ENCODE measurements at places on chromosomes 1 and 21.

DNA sequence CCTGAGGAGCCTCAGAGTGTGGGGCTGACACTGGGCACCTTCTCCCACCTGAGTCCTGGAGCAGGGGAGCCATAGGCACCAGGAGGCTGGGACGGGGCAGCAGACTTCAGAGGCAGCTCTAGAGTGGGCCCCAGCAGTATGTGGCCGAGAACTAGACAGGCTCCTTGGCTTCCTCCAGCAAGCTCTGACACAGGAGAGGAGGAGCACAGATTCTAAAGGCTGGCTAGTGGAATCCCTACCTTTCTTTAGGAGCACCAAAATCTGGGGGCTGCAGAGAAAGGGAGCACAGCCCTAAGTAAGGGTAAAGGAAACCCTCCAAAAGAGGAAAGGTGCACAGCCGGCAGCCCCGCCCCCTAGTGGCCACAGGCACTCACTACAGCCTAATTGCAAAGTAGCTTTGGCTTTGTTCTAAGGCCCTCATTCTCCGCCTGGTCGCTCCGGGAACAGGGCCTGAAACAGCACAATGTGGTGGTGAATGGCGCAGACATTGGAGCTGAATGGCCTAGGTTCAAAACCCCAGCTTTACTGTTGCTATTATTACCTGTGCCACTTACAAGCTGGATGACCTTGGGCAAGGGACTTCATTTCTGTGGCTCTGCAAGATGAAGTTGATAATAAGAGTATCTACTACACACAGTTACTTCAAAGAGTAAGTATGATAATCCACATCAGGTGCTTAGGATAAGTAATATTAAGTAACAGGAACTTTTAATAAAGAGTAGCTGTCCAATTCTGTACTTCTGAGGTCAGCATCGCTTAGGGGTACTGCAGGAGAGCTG is 8.8 kb upstream of the GUCA2A start:
- DNase-seq = peak; percentile 77

- no peak for DNase-seq
Observed at GRCh38 chr1:186220911-186221310, 154.1 kb downstream of the TPR start.

GRCh38 chr1:84701376-84701775 is 11.1 kb upstream of the SSX2IP start:
- DNase-seq = no peak

- no peak for DNase-seq
Observed at GRCh38 chr1:15137809-15138208, 15.7 kb upstream of the TMEM51 start.

DNA sequence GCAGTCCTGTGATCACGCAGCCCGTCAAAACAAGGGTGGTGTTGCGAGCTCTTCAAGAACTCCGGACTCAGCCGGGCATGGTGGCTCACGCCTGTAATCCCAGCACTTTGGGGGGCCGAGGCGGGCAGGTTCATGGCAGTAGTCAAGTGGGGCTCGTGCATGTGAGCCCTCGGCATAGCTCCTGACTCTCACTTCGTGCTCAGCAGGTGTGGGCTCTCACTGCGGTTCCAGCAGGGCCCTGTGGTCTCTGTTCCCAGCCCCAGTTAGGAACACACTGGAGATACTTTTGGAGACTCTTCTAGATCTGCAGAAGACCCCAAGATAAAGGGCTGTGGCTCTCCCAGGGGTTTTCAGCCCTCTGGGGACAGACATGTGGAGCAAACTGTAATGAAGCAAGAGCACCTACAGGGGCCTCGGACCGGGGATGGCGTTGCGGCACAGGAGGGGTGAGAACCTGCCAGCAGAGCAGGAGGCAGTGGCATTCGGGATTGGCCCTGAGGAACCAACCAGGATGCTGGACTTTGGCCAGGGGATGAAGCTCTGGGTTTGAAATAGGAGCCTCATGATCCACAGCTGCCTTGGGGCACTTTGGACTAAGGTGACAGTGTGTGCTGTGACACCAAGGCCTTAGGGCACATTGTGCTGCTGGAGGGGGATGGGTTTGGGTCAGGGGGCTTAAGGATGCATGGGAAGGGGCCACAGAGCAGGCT is 443.2 kb downstream of the CAMTA1 start:
- no peak for DNase-seq

GRCh38 chr21:26408511-26408910 is 164.6 kb downstream of the CYYR1 start:
- no peak for DNase-seq

- DNase-seq = no peak
Observed at GRCh38 chr1:224271106-224271505, 58.9 kb downstream of the NVL start.

GRCh38 chr1:38558500-38559445 is 300.8 kb downstream of the RRAGC start:
- DNase-seq = no peak

- DNase-seq = no peak
Observed at GRCh38 chr1:239886266-239886665, 205.4 kb upstream of the FMN2 start.

GRCh38 chr1:162876751-162877150 is 15.8 kb upstream of the CCDC190 start:
- DNase-seq = no peak

DNA sequence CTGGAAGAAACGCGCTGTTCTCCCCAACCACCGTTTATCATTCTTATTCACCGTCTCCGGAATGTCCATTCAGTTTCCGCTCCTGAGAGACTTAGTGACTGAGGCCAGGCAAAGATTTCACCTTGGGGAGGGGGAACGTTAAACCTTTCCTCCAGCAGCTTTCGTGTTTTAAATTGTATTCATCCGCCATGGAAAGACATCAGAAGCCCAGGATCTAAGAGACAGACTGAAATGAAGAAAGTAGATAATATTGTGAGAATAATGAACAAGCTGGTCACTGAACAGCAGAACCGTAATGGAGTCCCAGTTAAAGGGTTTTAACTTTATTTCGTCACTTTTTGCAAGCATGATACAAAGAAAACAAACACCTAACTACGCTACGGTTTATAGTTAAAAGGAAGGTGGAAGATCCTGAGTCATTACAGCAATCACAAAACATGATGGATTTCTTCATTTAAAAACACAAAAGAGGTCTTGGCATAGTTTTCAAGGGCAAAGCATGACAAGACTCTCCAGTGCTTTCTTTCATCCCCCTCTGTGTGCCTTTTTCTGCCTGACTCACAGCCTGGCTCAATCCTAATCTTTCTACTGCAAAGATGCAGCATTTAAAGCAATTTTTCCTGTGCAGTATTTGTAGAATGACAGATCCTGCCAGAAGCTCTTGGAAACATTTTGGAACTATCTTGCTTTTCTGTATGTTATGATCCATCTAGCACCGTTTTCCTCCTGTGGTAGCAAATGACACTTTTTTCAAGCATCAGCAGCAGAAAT is 722 bp upstream of the SLC19A2 start:
- DNase-seq = peak; percentile 15

DNA sequence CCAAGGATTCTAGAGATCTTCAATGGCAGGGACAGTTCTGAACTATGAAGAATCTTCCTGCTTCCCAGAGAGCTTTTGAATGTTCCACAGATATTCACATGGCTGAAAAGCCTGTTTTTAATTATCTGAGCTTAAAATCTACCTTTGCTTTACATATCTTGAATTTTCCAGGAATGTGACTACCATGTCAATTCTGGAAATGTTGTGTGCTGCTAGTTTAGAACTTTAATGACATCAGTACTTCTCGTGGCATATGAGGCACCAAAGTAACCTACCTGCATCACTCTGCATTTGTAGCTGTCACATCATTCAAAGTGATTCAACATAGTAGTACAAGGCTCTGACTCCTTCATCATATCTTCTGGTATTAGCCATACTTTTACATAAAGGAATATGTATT is 122.7 kb upstream of the NFIA start:
- no peak for DNase-seq

DNA sequence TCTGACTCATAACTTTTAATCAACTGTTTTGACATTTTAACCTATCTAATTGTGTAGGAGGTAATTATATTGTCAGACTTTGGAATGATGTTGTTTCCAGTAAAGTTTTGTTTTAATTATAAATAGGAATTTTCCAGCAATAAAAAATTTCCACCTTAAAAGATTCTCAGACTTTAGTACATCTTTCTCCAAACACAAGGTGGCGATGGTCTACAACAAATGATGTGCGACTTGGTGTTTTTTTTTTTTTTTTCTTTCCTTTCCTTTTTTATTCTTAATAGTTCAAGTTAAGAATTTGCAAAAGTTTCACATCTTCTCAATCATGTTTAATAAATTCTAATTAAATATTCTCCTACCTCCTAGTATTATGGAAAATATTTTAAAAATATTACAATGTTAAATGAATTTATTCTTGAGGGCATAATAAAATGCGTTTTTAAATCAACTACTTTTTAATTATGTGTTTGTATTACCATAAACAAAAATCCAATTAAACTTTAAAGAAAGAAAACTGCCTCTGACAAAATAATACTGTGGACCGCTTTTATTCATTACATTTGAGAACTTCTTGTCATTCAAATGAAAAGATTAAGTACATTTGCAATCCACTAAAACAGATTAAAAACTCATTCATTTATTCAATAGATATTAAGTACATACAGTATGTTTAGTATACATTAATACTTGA is 4.4 kb upstream of the ADAMTS1 start:
- DNase-seq = peak; percentile 43

DNA sequence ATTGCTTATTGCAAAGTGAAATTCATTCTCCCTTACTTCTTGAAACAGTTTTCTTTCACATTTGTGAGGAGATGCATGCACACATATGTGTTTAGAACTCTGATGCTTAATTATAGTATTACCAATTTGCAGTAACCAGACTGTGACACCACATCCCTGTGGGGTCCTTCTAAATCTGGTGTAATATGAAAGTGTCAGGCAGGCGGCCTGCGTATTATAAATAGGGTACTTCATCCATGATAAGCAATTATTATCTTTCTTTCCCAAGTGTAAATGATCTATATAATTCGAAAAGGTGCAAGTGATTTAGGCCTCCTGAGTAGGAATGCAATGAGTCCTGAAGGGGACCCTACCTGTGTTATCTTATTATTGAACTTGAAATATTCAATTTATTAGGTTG is 876 bp downstream of the EFCAB7 start:
- no peak for DNase-seq

GRCh38 chr1:219687779-219688178 is 74.9 kb upstream of the ZC3H11B start:
- no peak for DNase-seq

- peak; percentile 33 for DNase-seq
Observed at GRCh38 chr1:204377800-204378668, 18.3 kb upstream of the PLEKHA6 start.

DNA sequence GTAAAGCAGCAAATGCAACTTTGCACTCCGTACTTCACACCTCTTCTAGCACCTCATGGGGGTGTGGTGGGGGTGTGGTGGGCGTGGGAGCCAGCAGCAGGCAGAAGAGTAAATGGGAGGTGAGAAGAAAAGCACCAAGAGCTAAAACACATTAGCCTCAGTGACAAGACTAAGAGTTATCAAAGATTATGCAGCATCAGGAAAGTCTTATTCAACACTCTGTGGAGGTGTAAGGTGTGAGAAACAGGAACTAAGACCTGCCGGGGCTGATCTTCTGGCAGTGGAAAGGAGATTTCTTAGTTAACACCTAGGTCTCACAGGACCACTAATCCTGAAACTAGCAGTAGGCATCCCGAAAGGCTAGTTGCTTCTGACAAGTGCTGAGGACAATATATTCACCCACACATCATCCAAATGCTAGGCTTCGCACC is 9.9 kb downstream of the TGFBR3 start:
- no peak for DNase-seq
